ENCODE measurements at places on chromosomes 3 and 15.

DNA sequence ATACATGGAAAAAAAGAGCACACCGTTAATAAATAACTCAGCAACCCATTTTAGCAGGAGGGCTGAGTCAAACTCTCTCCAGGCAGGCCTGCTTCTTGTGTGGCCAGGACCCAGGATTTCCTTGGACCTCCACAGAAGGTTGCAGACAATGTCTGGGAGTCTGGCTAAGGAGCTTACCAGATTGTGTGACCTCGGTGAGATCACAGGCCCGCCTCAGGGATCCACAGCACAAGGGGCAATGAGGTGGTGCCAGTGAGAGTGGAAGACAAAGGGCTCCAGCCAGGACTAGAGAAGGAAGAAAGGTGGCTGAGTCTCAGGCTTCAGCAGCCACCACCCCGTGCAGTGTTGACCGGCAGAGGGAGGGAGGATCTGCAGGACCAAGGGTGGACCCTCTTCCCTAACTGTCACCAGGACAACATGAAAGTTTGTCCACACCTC, 32.2 kb upstream of the SEC22A start:
- no peak for DNase-seq

DNA sequence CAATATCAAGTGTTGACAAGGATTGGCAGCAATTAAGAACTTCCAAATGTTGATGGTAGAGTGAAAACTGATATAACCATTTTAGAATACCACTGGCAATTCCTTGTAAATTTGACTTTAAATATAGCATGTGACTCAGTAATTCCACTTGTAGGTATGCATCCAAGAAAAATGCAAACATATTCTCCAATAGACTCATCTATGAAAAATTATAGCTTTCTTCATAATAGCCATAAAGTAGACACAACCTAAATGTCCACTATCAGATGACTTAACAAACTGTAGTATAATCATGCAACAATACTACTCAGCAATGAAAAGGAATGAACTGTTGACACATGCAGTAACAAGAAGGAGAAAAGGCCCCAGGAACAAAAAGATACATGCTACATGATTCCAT, 988.1 kb downstream of the FHIT start:
- DNase-seq: no peak

DNA sequence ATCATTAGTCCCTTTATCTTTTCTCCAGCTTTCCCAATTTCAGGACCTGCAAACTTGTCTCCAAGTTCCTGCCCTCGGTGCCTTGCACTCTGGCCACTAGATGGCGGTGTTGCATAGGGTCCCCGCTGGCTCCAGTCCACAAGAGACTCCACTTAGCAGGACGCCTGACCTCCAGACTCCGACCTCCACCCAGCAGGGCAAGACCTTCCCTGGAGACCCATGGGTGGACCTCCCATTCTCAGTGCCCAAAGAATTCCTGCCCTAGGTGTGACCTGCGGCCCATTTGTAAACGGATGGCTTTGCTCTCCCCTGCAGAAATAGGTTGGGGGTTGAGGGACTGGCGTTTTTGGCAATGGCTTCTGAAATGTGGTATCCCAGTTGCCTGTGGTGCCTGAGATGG, 82.6 kb downstream of the LSM3 start:
- DNase-seq: peak; percentile 75

GRCh38 chr3:129936757-129937156, 37.8 kb upstream of the TRH start:
- DNase-seq: no peak

DNA sequence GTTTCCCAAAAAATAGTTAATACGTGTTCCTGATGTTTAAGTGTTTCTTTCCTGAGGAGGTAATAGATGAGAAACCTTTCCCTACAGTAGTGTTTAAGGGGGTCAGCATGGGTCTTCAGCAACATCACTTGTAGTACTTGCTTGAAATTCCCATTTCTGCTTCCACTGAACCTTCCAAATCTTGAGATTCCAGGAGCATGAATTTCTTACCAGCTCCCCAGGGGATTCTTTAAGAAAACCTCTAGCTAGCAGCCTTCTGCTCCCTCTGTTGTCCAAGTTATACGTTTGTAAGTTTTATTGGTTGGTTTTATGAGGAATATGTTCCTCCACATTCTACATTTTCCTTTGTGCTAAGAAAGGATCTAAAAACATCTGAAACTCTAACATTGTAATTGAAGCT, 38.2 kb upstream of the ACP3 start:
- DNase-seq: no peak

DNA sequence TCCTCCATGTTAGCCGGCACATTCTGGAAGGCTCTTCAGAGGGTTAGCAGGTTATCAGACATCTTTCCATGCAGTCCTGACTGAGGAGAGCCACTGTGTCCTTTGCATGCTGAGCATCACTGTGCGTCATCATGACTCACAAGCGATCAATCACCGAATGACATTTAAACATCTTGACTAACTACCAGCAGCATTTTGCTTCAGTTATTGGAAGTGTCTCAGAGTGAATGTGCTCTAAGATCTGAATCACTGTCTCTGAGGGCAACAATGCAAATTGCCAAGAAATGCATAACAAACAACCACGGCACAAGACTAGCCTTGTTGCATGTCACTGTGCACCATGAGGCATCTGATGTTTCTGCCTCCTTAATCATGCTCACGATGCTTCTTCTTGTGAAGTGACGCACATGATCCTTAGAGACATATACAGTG, 18.3 kb upstream of the ATP8B4 start:
- no peak for DNase-seq

DNA sequence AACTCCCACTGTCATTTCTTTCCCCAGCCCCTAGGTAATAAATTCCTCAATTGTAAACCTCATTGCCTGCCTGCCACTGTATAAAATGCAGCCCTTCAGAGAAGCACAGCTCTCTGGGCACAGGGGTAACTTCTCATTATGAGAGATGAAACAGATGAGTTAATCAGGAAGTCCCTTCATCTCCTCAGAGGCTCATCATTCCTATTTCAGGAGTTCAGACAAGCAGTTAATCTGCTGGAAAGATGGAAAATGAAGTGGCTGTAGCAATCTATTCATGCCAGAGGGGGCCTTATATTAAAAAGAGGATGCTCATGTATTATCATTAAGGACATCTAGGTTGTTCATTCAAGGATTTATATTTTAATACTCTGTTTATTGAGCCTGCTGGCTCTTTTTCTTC, 519.5 kb upstream of the LMCD1 start:
- no peak for DNase-seq

GRCh38 chr3:124653797-124654469, 76.3 kb upstream of the UMPS start:
- DNase-seq: no peak

GRCh38 chr15:38610748-38611147, 46.1 kb upstream of the RASGRP1 start:
- no peak for DNase-seq

DNA sequence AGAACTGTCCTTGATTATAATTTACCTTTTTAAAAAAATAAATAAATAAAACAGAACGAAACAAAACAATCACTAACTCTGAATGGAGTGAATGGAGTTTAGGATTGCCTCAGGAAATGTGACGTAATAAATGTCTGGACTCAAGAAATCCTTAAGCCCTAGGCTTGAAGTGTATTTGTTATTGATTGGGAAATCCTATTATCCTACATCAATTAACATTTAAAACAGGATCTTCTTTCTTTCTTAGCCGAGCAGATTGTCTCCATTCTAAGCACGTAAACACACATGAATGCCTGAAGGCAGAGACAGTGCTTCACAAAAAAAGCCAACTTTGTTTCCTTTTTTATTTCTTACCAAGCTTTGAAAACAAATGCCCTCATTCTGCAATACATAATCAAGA, 33.4 kb downstream of the KAT2B start:
- no peak for DNase-seq

DNA sequence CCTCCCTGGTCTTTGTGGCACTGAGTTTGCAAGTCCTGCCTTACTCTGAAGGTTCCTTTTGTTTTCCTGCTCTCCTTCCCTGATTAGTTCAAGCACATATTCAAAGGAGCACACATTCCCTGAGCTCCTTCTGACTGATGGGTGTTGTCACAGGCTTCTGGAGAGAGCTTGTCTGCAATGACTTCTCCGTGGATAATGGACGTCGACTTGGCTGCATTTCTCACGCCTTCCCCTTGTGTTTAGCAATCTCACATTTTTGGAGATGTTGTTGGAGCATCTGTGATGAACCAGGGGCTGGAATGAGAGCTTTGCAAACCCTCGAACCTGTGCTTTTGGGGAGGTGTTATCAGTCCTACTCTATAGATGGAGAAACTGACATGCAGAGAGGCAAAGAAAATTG, 375.4 kb upstream of the PROK2 start:
- DNase-seq: no peak

GRCh38 chr3:148093753-148094152, 604.0 kb upstream of the AGTR1 start:
- DNase-seq: no peak

DNA sequence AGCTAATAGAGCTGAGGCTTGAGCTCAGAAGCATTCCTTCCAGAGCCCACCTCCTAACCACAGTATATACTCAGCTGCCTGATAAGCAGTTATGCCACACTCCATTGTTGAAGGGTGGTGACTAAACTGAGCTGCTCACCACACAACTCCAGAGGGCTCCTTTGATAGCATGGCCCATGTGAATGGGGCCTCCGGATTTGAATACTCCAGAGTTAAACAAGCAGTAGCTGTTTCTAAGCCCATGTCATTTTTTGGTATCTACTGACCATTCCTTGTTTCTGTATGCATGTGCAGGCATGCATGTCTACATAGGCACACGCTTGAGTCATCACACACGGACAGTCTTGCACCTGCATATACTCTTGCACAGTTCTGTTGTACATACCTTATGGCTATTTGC, 28.9 kb downstream of the IGSF10 start:
- DNase-seq: no peak

DNA sequence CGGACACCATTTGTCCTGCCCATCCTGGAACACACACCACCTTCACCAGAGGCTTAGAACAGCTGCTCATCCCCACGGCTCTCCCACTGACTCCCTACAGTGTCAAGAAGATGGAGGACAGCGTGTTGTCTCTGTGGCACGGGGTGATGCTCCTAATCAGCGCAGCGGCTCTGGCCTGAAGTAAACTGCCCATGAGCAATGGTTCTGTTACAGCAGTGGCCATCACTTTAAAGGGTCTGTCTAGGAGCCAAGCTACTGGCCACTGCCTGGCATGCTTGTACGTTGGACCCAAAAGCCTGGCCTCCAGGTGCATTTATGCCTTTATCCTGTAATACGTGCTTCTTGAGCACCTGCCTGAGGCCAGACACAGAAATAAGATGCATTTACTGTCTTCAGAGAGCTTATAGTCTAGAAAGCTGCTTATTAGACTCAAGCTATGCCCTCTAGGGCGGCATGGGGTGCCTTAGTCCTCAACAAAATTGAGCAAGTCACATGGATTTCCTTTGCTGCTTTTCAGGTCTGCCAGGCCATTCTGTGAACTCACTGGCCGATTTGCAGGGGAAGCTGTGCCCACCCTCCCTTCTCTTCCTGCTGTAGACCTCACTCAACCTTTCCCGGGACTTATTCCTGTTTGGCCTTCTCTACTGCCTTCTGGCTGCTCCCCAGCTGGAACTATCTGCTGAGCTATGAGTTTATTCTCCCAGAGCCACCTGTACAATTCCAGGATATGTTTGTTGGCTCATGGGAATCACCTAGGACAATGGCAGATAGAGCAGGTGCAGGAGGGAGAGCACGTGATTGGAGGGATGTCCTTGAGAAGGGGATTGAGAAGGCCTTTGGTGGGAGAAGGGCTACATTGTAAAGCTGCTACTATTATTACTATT, 51.9 kb downstream of the STARD5 start:
- DNase-seq: no peak

DNA sequence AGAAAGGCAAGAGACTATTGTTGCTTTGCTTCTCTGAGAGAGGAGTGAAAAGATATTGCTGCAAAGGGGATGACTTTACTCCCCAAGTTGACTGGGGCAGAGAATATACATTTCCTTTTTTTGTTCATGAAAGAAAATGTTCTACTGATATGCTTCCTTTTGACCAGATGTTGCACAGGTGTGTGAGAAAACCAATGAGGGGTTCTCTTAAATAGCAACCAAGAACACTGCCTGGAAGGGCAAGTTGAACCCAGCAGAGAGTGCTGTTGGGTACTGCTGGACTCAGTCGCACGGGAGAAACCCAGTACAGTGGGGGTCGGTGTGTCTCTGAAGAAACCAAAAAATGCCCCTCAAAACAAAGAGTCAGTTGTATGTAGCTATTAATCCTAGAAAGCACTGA, 101.2 kb downstream of the CHST2 start:
- DNase-seq: no peak

DNA sequence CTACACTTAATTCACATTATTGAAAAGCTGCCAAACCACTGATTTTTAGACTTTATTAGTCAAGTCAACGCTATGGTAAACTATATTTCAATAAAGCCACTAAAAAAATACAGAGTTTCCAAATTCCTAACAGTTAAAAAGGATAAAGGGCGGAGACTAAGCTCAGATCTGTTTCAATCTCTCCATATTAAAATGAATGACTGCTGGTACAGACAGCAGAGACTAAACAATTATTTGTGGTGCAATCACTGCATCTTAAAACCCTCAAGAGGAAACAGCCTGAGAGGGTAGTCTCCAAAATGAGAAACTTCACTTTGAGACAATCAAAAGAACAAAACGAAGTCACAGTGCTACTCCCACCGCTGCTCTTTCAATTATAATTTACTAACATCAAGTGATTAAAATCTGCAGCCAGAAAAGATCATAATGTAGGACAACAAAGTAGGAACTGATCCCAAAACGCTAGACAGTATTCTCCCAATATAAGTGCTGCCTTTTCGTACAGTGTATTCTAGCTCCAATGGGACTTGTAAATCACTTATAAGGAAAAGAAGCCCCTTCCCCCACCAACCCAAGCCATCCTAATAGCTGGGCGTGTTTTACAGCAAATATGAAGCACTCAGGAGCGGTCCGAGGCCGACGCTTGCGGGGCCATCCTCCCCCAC, 1.2 kb downstream of the UBP1 start:
- no peak for DNase-seq

- no peak for DNase-seq
Observed at GRCh38 chr3:149278911-149279310, 54.5 kb downstream of the TM4SF18 start.

DNA sequence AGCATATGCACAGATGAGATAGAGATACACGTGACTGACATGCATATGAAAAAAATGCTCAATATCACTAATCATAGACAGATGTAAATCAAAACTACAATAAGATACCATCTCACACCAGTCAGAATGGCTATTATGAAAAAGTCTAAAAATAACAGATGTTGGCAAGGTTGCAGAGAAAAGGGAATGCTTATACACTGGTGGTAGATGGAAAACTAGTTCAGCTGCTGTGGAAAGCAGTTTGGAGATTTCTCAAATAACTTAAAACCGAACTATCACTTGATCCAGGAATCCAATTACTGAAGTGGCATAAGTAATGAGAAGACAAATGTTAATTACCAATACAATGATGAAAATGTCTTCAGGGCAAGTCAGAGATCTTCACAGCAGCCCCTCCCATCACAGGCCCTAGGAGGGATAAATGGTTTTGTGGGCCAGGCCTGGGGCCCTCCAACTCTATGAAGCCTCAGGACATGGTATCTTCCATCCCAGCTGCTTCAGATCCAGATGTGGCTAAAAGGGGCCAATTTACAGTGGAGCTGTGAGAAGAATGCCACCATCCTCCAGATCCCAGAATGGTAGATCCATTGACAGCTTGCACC, 71.4 kb upstream of the PLSCR4 start:
- no peak for DNase-seq

- no peak for DNase-seq
Observed at GRCh38 chr3:61371123-61371522, 119.9 kb upstream of the FHIT start.

- DNase-seq: no peak
Observed at GRCh38 chr3:68909719-68910118, 22.6 kb downstream of the TAFA4 start.

GRCh38 chr15:37103475-37104423, 3.4 kb upstream of the MEIS2 start:
- no peak for DNase-seq
